ENCODE measurements at places on chromosomes 4 and X.

- DNase-seq, result peak; percentile 13
Observed at GRCh38 chrX:39519030-39519488, 578.7 kb downstream of the BCOR start.

DNA sequence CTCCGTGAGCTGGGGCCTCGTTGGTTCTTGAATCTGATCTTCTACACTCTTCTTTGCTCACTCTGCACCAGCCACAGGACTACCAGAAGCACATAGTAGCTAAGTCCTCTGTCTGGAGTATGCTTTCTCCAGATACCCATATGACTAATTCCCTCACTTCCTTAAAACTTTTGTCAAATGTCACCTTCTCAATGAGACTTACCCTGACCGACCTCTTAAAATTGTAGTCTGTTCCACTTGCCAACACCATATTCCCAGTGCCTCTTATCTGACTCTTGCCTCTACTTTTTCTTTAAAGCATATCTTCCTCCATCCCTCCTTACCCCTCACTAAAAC lies 10.0 kb downstream of the PARM1 start:
- no peak for DNase-seq

DNA sequence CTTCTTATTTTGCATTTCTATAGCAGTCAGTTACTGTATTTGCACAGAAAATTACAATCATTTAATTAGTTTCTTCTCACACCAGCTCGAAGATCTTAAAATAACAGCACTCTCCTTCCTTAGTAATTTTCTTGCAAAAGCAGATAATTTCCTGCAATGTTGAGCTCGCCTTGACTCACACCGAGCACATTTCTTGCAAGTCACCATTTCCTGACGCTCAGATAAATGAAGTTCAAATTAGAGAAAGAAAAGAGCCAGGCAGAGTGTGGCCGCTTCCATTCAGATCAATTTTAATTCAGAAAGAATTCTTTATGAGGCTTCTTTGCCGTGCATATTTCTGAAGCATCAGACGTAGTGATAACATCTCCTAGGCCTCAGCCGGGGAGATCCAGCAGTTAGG lies 10.1 kb downstream of the SORCS2 start:
- no peak for DNase-seq

GRCh38 chr4:178871476-178871875 lies 1429.2 kb upstream of the AGA start:
- DNase-seq, result no peak

DNA sequence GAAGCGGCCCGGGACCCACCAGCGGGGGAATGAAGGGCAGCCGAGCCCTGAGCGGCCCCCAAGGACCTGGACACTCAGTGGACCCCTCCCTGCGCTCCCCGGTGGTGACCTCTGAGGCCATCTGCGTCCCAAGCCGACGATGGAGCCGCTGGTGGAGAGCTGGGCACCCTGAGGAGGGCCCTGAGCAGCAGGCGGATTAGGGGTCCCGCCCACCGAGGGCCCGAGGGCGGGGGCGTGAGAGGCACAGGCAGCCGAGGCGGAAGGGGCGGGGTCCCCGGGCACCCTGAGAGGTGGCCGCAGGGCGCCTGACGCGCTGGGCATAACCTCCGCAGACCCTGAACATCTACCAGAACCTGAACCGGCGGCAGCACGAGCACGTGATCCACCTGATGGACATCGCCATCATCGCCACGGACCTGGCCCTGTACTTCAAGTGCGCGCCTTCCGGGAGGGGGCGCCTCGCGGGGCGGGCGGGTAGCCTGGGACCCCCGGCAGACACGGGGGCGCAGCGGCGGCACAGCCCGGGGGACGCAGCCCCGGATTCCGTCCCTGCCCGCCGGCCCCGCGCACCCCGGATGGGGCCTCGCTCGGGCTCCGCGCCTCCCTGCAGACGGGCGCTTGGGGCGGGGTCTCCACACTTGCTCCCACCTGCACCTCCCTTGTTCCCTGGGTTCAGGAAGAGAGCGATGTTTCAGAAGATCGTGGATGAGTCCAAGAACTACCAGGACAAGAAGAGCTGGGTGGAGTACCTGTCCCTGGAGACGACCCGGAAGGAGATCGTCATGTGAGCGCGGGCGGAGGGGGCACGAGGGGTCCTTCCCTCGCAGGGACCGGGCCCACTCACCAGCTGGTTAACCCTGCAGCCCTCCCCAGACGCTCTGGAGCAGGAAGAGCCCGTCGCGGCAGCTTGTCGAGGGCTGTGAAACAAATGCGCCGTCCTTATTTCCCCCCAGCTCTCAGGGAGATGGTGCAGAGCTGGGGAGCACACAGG lies 10.3 kb downstream of the ATP5ME start:
- peak; percentile 46 for DNase-seq

DNA sequence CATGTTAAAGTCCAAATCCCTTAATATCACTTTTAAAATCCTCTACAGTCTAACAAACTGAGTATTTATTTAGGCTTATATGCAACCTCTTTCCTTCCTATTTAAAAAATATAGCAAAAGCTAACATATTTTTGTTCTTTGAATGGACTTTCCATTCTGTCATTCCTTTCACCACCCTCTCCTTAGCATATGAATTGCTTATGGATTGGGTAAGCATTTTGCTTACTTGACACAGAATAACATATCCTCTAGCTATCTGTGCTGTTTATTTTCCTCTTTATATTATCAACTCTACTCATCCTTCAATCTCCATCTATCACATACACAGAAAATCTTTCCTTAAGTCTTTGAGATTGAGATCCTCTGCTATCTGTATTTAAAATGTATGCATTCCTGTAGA lies 206.1 kb upstream of the NEIL3 start:
- no peak for DNase-seq

DNA sequence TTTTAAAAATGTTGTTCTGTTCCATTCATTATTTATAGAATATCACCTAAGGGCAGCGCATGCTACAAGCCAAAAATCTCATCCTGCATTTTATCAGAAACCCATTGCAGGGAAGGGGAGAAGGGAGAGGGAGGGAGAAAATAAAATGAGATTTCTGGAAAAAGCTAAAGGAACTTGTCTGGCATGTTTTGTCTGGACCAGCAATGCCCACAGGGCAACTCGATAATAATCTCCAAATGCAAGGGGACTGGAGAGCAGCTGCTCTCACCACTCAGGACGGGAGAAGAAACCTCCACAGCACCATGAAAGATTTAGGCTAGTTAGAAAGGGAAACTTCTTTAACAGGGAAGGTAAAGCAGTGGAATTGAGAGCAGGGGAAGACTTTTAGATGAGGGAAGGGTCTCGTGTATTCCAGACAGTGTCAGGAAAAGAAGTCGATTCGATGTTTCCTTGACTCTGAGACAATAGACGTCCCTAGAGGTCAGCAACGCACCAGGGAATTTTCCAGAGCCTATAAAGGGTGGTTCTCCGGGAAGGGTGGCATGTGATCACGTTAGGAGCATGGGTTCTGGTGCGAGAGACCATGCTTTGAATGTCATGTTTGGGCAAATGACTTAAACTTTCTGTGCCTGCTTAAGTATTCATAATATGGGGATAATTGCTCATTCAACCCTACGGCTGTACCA lies 132.2 kb upstream of the NDP start:
- no peak for DNase-seq

- no peak for DNase-seq
Observed at GRCh38 chrX:21970326-21970725, 29.8 kb downstream of the SMS start.

DNA sequence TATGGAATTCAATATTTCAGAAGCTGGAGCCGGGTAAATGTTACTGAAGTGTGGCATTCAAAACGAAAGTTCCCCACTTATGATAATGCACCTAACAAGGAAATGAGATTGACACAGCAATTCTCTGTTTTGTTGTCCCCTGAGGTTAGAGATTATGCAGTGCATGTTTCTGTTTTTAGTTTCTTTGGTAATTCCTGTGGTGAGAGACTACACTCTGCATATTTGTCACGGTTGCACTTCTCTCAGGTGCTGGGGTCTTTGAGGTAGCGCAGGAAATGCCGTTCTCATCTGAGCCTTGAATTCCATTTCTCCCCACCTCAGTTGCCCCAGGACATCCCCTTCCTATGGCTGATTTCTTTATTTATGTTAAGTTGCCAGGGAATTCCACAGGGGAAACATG lies 15.3 kb upstream of the BEND4 start:
- no peak for DNase-seq

DNA sequence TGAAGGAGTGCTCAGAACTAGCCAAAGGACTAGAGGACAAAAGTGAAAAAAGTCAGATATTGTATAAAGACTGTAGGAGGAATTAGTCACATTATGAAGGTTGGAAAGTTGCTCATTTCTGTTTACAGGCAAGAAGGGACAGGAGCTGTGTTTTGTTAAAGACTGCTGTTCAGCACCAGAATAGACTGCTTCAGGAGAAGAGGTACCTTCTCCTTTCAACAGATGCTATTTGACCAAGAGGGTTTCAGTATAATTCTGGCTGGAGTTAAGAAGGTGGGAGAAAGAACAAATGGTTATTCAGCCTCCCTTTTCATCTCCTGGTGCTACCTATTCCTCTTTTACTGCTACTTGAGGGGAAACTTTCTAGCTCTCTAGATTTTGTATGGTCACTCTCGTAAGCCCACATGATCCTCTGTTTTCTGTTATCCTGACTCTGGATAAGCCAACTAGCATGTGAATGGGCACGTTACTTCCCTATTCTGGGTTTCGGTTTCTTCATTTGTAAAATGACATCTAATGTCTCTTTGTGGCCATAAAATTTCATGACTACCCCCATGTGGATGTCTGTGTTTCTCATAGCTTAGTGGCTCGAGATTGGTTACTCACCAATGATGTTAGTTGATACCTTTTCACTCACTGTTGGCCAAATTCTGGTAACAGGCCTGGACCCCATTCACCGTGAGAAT lies 68.9 kb downstream of the SH2D1A start:
- DNase-seq, result no peak

GRCh38 chr4:17595471-17596005 lies 18.5 kb downstream of the LAP3 start:
- no peak for DNase-seq

GRCh38 chr4:172750910-172751309 lies 417.7 kb upstream of the GALNT7 start:
- DNase-seq, result no peak

DNA sequence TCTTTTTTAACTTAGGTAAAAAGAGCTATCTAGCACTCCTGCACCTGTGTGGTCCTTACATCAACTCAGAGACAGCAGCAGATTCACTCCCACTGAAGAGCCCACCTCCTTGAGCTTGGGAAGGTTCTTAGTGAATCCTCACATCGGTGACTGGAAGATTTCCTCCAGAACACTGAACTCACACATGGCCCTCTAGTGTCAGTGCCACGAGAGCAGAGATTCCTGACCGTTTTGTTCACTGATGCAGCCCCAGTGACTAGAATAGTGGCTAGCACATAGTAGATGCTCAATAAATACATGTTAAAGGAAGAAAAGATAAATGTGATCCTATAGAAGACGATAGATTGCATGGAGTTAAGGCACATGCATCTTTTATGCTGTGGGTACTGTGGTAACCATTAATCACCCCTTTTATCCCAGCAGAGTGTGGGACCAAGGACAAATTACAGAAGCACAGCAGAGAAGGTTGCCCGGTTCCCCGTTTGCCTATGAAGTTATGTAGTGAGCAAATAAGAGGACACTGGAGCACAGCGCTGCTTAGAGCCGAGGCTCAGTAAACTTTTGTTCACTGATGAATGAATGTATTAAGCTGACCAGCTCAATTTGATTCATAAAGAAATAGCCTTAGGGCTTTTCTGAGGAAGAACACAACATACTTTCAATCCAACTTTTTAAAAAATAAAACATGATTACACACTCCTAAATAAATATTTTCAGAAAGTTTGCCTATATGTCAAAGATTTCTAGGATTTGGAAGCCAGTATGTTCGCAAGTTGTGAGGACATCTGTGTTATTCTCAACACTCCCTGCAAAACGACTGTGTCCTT lies 8.7 kb downstream of the GASK1B start:
- DNase-seq, result no peak

DNA sequence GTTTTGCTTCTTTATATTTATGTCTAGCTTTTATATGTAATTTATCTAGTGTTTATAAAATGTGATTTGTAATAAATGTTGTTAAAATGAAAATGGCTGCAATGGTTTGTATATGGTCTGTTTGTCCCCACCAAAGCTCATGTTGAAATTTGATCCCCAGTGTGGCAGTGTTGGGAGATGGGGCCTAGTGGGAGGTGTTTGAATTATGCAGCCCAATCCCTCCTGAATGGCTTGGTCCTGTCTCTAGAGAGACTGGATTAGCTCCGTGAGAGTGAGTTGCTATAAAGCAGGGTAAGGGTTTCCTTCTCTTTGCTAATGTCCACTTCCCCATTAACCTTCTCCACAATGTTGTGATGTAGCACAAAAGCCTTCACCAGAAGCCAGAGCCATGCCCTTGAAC lies 30.0 kb upstream of the JADE3 start:
- DNase-seq, result no peak

DNA sequence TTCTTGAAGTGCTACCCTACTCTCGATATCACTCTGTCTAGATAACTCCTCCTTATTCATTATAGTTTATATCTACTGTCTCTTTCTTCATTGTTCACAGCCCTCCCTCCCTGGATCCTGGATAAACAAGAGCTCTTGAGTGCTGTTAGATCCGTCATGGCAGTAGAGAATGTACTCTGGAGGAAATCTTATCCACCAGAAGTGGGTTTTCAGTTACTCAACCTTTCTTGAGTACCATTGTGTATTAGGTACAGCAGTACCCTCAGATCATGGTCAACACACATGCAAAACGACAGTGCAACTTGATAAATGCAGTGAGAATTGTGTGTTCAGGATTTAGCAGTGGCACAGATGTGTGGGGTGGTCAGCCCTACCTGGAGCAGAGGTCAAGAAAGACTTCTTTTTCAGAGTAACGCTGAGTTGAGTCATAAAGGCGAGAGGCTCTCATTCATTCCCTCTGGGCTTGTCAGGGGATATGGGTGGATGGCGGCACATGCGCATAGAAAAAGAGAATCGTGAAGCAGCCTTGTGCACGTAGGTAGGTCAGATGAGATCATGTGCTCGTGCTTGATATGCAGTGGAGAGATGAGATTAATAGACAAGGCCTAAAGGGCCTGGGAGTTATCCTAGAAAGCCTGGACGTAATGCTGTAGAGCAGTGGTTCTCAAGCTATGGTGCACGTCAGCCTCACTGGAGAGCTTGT lies 89.5 kb downstream of the SNX25 start:
- DNase-seq, result no peak

GRCh38 chr4:185534511-185534865 lies 819 bp downstream of the PDLIM3 start:
- DNase-seq, result no peak

- DNase-seq, result no peak
Observed at GRCh38 chrX:39605183-39605582, 492.6 kb downstream of the BCOR start.

GRCh38 chr4:20292739-20293138 lies 41.0 kb downstream of the SLIT2 start:
- DNase-seq, result no peak

- DNase-seq, result no peak
Observed at GRCh38 chr4:185773419-185773818, 38.6 kb downstream of the SORBS2 start.

Data from NCI-H774 (cell line).